ENCODE measurements at places on chromosomes 12 and 14.

GRCh38 chr12:12048266-12048665 is 22.5 kb upstream of the BCL2L14 start:
- DNase-seq: no peak

DNA sequence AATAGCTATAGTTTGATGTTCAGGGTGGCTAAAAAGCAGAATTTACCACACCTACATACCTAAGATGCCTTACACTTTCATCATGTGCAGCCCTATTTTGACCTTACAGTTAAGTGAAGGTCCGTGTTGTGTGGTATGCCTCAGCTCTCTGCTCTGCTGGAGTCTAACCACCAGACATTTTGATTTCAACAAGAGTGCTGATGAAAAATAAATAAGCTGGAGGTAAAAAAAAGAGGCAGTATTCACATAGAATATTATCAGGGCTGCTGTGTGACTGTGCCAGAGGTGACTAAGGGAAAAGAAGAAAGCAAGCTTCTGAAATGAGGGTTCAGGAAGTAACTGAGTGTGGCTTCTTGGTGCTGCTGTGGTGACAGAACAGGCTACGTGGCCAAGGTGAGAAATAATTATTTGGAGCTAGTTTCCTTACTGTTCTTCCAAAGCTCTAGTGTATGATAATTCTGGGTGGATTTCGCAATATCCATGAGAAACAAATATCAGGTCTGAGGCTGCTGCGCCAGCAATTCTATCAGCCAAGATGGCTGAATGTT is 188.8 kb downstream of the STXBP6 start:
- no peak for DNase-seq

DNA sequence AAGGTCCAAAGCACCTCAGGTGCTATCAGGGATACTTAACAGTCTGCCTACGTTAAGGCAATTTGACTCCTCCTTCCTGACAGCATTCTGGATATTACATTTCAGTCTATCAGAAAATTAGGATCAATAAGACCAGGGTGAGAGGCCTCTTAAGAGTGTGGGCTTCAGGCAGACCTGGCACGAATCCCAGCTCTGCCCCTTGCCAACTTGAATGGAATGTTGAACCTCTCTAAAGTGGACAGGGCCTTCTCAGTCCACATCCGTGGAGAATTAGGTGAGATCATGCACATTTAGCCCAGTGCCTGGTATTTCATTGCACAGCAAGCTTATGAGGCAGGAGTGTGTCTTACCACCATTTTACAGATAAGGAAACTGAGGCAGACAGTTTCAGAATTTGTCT is 25.9 kb downstream of the DCAF4 start:
- DNase-seq: no peak

- no peak for DNase-seq
These were observed 34.1 kb upstream of the CIT start for GRCh38 chr12:119911182-119911581.

DNA sequence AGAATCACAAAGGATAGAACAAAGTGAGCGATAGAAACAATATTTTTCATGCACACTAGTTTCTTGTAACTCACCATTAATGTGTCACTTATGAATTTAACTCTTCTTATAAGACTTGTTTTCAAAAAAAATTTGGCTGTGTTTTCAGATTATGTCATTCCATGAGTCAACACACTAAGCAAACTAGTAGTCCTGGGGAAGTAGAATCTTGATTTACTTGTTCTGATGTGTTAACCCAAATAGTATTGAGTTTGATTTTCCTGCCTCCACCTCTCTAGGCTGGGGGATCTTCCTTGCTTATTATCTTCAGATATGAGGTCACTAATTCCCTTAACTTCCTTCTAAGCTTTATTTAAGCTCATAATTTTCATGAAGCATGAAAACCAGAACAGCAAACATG is 151.0 kb upstream of the SEL1L start:
- DNase-seq: no peak

- no peak for DNase-seq
These were observed 113.7 kb upstream of the CCND2 start for GRCh38 chr12:4159851-4160250.
